NCI-H1417 (cell line): ENCODE measurements at places on chromosomes 4 and X.

GRCh38 chr4:24690436-24690835 is 104.9 kb upstream of the SOD3 start:
- no peak for DNase-seq

DNA sequence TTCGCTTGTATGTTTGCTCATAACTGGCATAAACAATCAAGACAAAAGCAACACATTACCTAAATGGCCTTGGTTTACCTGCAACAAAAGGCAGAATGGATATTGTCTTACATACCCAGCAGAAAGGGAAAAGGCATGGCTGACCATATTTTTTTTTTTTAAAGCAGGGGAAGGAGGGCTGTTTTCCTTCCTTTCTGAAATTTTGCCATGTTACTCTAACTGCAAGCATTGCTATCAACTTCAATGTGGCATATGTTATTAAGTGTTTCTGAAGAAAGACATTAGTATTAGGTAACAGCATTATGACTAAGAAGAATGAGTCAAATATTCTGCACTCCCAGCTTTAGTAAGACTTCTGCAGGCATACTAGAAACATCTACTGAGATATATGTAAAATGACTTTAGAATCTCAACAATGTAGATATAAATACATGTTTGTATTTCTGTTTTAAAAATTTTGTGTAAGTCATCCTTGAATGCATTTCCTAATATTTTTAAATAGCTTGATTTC is 512.6 kb upstream of the FAM241A start:
- peak; percentile 55 for DNase-seq

DNA sequence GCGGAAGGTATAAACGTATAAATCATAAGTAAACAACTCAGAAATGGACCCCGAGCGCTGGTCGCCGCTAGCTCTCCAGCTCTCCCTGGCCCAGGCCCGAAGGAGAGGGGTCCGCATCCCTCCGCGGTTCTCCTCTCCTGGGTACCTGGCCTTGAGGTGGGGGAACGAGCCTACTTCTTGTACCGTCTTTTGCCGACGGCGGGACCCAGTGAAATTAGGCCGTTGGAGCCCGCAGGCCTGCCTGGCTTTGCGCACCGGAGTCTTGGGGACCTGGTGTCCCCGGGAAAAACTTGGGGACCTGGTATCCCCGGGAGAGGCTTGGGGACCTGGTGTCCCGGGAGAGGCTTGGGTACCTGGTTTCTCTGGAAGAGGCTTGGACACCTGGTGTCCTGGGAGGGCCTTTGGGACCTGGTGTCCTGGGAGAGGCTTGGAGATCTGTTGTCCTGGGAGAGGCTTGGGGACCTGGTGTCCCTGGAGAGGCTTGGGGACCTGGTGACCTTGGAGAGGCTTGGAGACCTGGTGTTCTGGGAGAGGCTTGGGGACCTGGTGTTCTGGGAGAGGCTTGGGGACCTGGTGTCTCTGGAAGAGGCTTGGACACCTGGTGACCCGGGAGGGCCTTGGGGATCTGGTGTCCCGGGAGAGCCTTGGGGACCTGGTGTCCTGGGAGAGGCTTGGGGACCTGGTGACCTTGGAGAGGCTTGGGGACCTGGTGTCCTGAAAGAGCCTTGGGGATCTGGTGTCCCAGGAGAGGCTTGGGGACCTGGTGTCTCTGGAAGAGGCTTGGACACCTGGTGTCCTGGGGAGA is 12.0 kb downstream of the SHOX start:
- DNase-seq, result no peak

GRCh38 chr4:620851-621261 is 4.5 kb upstream of the PDE6B start:
- DNase-seq, result no peak

- DNase-seq, result no peak
Measured at GRCh38 chr4:95541889-95542607, 6.7 kb downstream of the UNC5C start.
